Tibial nerve (tissue), 4 donors: ENCODE measurements at places on chromosomes 2 and 18. TPM values are rescaled to one million over a fixed set of nuclear protein-coding genes. Genes with fewer than 3 reads are reported as not detected.
A peak's percentile ranks its signal among the peaks of the same experiment; 100 is the strongest.

HOXD12 gene
- total RNA-seq: not detected

STAT4 gene
- total RNA-seq: 4.2 TPM

SAG gene
- not detected for total RNA-seq

- no peak for DNase-seq
These were observed 67.9 kb downstream of the C2orf74 start for GRCh38 chr2:61229936-61230335.

DNA sequence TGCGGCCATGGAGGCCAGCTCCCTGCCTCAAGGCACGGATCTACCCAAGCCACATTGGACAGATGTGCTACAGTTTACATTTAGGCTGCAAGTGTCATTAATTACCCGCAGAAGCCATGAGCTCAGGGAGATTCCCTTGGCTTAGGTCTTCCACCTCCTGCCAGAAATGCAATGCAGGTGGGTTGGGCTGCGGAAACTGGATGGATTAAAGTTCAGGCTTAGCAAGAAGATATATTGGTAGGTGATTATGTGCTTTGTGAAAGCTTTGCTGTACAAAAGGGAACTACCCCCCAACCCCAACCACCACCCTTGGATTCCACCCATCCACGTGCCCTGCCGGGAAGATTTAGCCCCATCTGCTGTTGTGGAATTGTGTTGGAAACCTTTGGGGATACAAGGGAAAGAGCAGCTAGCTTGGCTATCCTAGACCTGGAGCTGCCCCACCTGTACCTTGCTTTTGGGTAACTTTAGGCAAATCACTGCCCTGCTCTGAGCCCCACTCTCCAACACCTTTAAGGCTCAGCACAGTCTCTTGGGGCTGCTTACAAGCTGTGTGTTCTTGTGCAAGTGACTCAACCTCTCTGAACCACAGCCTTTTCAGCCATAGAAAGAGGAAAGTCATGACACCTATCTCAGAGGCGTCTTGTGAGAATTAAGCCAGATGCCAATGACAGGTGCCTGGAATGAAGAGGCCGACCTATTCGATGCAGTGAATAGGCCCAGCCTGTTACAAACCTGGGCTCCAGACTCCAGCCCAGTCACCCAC lies 141.6 kb upstream of the GLI2 start:
- DNase-seq: no peak

- no peak for DNase-seq
These were observed 8.3 kb downstream of the GYPC start for GRCh38 chr2:126664234-126664633.

DNA sequence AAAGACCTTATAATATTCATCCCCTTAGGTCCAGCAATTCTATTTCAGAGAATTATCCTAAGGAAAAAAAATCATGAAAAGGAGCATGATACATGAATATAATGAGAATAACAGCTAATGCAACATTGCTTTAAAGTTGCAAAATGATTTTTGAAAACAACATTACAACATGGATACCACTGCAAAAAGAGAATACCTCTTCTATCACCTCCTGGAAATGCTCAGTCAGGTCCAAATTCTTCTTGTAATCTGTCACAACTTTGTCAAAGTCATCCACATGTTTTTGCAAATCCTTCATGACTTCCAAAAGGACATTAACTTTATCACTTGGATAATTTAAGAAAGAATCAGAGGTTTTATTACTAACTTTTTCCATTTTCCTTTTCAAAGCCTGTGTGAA lies 47.9 kb upstream of the TTN start:
- DNase-seq: no peak

- no peak for DNase-seq
These were observed 4.6 kb downstream of the MLPH start for GRCh38 chr2:237491515-237492118.

FBXO15 gene
- total RNA-seq: 1.0 TPM

LRRFIP1 gene
- total RNA-seq: 95.4 TPM

DNA sequence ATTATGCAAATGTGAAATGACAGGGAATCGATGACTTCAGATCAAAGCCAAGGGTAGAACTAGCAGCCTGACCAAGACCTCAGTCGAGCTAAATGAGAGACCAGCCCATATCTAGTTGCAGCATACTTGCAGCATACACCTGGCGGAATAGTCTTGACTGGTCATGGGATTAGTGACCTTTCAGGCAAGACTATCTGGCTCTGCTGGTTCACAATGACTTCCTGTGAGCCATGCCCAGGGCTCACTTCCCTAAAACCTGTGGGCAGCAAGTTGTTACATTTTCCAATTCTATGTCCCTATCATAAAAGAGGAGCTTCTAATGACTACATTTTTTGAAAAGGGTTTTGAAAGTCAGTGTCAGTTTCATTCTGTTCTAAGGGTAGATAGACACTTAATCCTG lies 1624.9 kb upstream of the CELF4 start:
- no peak for DNase-seq

DHX57 gene
- 12.9 TPM for total RNA-seq

EFHD1 gene
- 38.5 TPM for total RNA-seq

ANTXR1 gene
- 54.5 TPM for total RNA-seq

DNA sequence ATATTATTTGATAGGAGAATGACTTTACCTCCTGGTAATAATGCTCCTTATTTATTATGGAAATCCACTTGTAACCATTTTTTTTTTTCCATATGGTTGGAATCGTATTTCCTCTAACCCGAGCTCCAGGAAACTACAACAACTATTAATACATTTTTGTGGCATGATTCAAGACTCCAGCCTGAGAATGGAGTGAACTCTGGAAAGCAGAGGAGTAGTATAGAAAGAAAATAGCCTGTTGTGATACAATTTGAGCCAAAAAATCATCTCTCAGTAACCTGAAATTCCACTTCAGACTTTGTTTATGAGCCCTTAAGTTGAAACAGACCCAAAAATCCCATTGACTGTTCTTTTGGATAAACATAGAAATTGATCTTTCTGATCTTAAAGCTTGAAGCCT lies 921.1 kb downstream of the SOCS6 start:
- no peak for DNase-seq

DNA sequence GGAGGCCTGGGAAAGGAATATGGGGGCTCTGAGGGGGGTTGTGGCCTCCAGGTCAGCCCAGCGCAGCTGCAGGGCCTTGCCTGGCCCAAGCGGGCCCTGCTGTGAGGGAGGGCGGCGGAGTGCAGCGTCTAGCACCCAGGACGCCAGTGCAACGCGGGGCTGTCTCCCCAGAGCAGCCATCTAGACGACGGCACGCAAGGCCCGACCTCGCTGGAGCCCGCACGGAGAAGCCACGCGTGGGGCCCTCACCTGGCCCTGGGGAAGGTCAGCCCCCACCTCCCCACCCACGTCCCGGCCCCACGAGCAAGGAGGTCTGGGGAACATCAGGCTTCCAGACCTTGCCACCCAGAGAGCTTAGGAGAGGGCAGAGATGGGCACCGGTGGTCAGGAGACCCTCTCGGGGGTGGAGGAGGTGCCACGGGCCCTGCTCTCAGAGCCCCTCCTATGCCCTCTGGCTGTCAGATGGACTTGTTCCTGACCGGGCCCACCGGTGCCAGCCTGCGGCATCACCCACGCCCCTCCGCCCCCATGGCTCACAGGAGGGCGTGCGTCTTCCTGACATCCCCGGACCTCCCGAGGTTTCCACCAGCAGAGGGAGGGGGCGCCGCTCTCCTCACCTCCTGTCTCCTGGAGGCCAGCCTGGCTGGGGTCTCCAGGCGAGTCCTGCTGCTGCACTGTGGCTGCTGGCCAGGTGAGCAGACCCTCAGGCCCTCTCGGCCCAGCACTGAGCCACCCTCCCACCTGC lies 17.0 kb downstream of the GPR35 start:
- DNase-seq: no peak

DNA sequence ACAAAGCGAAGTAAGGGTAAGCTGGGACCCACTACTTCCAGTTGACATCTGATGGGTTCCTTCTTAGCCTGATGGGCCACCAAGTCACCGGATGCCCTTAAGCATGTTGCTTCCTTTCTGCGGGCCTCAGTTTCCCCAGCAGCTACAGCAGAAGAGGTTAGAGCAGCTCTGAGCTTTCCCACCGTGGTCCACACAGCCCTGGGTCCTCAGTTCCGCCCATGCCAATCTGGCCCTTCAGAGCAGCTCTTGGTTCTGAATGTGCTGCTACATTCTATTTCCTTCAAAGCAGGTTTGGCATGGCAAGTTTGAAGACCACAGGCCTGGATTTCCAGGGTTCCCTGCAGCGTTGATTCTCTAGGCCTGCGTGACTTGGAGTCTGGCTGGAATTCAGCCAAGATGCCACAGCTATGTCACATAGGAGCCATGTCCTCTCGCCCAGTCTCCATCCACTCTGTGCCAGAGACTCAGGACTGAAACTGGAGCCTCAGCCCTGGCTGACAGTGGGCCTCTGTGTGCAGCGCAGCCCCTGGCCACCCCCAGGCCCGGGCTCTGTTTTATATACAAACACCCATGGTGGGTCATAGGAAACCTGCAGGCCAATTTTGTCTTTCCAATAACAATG lies 79.6 kb downstream of the TFCP2L1 start:
- no peak for DNase-seq

APLF gene
- 10.5 TPM for total RNA-seq

GRCh38 chr2:230160112-230160660 lies 59.6 kb downstream of the SP110 start:
- no peak for DNase-seq

GRCh38 chr2:239401881-239402233 lies 1.0 kb upstream of the HDAC4 start:
- DNase-seq: no peak

SKOR2 gene
- not detected for total RNA-seq

TNS1 gene
- total RNA-seq: 461 TPM

DNA sequence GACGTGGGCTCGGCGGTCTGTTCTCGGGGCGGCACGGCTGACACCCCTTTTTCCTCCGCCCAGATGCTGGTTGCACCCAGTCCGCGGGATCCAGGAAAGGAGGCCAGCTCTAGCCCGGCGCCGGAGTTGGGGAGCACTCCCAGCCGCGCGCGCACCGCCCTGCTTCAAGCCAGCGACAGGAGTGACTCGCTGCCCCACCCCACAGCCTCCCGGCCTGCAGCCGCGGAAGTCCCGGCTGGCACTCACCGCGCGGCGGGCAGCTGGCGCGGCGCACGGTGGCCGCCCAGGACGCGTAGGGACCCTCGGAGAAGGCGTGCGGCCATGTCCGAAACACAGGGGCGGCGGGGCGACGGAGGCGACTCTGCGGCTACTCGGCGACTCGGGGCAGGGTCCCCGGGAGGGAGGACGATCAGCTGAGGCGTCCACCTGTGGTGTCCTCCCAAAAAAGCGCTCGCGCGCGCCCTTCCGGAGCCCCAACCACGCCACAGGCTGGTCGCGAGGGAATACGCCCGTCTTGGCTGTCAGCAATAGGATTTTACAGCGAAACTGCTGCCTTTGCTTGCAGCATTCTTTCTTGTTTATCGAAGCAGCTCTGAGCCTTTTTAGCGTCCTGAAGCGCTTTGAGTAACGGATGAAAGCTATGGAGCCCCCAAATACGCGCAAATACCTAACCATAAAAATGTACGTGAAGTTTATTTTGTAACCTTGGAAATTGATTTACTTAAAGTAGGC lies at the start of gene ACADL:
ACADL (minus strand) TSS at position 507 of the 732 bp plus-strand sequence; CDS start at position 323, 184 bp downstream.
- DNase-seq: peak; percentile 63

DNA sequence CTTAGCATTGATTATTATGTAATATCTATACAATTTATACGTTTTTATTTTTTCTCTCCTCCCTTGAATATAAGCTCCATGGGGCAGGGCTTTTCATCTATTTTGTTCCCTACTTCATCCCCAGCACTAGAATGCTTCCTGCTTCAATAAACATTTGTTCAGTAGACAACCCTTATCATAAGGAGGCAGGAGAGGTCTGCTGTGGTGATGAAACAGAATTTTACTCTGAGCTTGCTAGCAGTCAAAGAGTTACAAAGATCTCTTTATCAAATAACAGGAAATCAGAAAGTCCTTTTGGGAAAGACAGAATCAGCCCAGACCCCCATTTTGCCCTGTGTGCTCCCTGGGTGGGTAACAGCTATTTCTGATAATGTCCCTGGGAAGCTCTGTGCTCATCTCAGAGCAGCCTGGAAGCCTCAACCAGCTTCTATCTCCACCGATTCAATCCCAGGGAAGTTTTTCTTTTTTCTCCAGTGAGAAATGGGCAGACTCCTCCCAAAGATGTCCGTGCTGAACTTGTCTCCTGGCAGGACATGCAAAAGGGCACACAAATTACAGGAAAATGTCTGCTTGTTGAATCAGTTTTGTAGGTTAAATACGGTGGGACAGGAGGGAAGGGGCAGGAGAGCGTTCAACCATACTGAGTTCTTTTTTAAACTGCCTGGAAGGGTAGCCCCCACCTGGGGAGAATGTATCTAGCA lies 84.7 kb upstream of the PKDCC start:
- no peak for DNase-seq

FIGN gene
- total RNA-seq: 12.3 TPM

DNA sequence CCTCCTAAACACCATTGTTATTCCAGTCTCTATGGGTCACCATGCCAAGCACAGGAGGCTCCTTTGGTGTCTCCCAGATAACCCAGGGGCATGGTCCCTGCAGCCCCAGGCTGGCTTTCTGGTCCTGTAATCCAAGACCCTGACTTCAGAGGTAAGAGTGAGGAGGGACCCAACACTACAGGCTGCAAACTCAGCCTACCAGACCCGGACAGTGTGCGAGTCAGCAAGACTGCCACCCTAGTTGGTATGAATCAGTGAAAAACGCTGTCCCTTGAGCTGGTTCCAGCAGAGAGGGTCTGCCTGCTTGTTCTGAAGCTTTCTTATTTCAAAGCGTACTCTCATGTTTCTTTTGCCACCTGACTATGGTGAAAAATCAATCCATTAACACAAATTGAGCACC lies 47.6 kb upstream of the ZFP36L2 start:
- no peak for DNase-seq

- no peak for DNase-seq
These were observed 520.0 kb downstream of the SLC4A3 start for GRCh38 chr2:220147161-220148038.

- no peak for DNase-seq
These were observed 16.3 kb downstream of the CNDP2 start for GRCh38 chr18:74512321-74513053.

DNA sequence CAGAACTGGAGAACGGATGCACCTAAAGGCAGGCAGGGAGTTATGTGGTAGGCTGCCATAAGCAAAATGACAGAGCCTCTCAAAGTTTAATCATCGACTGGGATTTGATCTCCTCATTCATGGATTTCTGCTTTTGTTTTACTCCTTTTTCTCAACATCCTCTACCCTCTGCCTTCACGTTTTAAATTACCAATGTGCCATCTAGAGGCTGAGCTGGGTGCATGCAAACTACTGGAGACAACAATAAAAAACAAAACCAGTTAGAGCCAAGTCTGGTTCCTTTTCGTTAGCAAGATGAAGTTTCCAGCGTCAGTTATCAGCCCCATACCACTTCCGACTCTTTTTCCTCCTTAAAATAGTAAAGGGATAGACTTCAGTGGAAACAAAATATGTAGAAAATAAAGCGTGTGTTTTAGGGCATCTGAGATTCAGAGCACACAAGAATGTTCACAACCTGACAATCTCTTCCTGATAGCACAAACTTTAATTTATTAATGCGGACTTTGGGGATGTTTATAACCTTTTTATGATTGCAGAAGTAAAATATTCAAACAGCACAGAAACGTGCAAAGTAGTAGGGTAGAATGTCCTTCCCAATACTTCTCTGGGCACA lies 117.0 kb downstream of the LAMA1 start:
- DNase-seq: no peak

RPRM gene
- not detected for total RNA-seq

GRCh38 chr2:80592106-80592505 lies 287.6 kb upstream of the LRRTM1 start:
- DNase-seq: no peak

GRCh38 chr18:28511413-28511821 lies 334.5 kb upstream of the CDH2 start:
- no peak for DNase-seq

- no peak for DNase-seq
These were observed 77.4 kb upstream of the LDLRAD4 start for GRCh38 chr18:13141209-13141608.
